ENCODE measurements at places on chromosomes 1 and 21.

GRCh38 chr1:214187933-214188332, 93.0 kb upstream of the SMYD2 start:
- no peak for DNase-seq

DNA sequence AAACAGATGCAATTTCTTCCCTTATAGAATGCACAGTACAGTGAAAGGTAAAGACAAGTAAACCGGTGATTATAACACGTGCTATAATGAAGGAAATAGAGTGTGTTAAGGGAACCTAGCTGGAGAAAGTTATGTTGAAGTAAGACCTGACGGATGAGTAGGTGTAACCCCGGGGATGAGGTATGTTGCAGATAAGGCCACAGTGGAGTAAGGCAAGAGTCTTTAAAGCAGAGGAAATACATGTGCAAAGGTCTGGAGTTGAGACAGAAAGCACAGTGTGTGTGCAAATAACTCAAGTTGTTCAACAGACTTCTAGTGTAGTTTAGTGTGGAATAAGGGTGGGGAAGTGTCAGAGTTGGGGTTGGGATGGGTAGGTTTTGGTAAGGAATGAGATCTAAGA, 2.9 kb downstream of the DBT start:
- no peak for DNase-seq

DNA sequence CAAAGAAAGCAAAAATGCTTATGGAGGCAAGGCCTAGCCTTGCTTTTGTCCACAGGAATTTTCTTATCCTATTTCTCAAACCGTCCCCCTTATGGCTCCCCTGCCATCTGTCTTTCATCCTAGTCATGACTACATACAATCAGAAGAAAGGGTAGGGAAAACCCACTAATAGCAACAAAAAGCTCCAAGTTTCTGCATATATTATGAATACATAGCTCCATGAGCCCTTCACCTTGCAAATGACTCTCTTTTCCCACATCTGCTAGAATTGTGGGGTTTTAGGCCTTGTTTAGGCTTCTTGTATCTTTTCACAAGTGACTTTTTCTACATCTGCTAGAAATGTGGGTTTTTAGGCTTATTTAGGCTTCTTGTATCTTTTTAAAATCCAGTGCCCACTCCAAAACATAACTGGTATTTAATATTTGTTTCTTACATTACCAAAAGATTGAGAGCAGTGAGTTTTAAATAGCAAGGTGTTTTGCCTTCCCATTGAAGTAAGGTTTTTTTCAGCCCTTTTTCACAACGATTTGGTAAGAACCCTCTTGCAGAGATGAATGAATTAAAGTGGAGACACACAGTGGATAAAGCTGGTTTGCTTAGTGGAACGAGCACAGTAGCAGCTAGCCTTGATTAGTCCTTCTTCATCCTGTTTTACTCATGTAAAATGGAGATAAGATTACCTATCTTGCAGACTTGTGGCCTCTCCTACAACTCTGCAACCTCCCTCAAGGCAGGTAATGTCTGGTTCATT, 4.4 kb downstream of the GADD45A start:
- DNase-seq, result no peak

DNA sequence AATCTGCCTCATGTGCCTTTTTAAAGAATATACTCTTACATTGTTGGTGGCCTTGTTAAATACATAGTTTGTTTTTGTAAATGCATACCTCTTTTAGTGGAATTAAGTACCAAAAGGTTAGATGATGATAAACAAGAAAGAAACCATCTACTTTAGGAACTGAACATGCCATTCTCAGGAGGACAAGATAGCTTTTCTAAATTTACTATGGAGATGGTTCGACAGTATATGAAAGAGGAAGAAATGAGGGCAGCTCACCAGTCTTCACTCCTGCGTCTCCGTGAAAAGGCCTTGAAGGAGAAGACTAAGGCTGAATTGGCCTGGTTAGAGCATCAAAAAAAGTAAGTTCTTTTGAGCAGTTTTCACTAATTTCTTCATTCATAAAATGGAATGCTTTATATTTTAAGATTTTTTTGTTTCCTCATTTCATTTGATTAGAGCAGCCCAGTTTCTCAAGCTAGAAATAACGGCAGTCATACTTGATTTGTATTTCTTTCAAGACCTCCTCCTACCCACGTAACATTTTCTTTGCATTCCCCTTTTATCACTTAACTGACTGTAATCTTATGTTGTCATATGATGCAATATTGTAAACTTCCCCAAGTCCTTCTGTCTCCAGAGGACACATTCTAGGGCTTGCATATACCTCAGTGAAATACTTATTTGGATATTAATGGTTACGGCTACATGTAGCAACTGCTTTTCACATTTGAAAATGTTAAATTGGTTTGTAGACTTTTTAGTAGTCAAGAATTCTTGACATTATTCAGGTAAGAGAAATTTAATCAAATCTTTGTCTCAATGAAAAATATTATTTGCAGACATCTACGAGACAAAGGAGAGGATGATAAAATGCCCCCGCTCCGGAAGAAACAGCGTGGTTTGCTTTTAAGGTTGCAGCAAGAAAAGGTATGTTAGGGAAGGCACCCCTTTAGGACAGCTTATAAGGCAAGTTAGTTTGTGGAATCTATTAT, 99.3 kb downstream of the CEP350 start:
- no peak for DNase-seq

- DNase-seq, result no peak
These were observed 4.6 kb upstream of the MAB21L3 start for GRCh38 chr1:116106646-116107045.

DNA sequence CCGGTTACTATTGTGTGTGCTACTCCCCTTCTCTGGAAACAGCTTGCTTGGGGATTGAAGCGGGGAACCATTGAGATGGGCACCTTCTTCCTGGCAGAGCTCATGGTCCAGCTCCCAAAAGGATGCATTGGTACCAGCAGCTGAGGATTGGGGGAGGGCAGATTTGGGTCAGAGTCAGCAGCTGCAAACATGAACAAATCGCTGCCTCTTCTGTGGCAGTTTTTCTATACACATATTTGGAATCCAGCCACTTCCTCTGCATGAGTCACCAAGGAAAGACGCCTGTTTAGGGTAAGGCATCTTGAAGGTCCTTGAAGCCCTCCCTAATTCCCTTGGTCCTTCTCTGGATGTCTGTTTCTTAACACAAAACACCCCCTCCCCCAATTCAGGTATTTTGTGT, 104.7 kb downstream of the DAB1 start:
- no peak for DNase-seq

GRCh38 chr1:227323171-227323966, 5.1 kb upstream of the CDC42BPA start:
- no peak for DNase-seq

GRCh38 chr1:35642471-35642955, 1.2 kb upstream of the PSMB2 start:
- no peak for DNase-seq

DNA sequence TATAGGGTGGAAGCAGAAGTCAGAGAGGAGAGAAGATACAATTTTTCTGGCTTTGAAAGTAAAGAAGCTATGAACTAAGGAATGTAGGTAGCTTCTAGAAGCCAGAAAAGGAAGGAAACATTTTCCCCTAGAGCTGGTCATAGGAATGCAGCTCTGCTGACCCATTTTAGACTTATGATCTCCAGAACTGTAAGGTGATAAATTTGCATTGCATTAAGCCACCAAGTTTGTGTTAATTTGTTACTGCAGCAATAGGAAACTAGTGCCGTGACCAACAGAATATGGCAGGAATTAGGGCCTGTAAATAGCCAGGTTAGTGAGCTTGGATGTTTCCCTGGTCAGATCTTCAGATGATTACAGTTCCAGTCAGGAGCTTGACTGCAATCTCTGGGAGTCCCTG, 244.3 kb upstream of the C1orf105 start:
- no peak for DNase-seq

- DNase-seq, result no peak
These were observed 1.6 kb downstream of the SOX13 start for GRCh38 chr1:204074274-204075138.

- no peak for DNase-seq
These were observed 380.0 kb upstream of the ADGRL2 start for GRCh38 chr1:81420760-81421159.

- DNase-seq, result no peak
These were observed 7.0 kb downstream of the OSCP1 start for GRCh38 chr1:36443297-36443696.

- DNase-seq, result peak; percentile 57
These were observed at the start of gene EVA1B for GRCh38 chr1:36323636-36324352. TSS of gene EVA1B (minus strand) at chr1:36323645. CDS start at chr1:36323037, 608 bp downstream.

GRCh38 chr1:67261680-67262079, 46.0 kb upstream of the IL12RB2 start:
- DNase-seq, result no peak

GRCh38 chr1:109756848-109757521, 6.7 kb downstream of the EPS8L3 start:
- DNase-seq, result no peak

DNA sequence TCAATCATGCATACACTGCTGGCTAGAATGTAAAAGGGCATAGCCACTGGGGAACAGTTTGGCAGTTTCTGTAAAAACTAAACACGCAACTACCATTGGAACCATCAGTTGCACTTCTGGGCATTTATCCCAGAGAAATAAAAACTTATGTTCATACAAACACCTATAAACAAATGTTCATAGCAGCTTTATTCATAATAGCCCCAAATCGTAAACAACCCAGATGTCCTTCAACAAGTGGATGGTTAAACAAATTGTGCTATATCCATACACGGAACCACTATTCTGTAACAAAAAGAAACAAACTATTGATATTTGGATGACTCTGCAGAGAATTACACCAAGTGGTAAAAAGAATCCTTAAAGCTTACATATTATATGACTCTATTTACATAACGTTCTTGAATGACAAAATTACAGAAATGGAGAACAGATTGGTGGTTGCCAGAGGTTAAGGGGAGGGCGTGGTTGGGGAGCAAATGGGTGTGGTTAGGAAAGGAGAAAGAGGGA, 22.8 kb downstream of the LACTBL1 start:
- DNase-seq, result no peak

- peak; percentile 84 for DNase-seq
These were observed 23.4 kb upstream of the RNF187 start for GRCh38 chr1:228463559-228464455.

DNA sequence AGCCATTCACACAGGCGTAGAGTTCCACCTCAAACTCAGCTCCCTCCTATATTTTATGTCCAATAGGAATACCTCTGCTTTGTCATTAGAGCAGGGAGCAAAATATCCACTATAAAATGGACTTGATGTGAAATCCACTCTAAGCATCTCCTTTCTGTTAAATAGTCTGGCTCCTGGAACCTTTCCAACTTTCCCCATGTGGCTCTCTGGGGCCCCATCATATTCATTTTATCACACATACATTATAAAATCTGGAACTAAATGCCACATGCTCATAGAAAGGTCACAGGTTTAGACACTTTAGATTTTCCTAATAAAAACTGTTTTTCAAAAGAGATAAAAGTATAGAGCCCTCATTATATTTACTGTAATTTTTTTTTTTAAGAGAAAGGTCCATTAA, 82.1 kb downstream of the PTPN14 start:
- no peak for DNase-seq

- DNase-seq, result no peak
These were observed 8.5 kb downstream of the CENPS start for GRCh38 chr1:10438677-10439163.

DNA sequence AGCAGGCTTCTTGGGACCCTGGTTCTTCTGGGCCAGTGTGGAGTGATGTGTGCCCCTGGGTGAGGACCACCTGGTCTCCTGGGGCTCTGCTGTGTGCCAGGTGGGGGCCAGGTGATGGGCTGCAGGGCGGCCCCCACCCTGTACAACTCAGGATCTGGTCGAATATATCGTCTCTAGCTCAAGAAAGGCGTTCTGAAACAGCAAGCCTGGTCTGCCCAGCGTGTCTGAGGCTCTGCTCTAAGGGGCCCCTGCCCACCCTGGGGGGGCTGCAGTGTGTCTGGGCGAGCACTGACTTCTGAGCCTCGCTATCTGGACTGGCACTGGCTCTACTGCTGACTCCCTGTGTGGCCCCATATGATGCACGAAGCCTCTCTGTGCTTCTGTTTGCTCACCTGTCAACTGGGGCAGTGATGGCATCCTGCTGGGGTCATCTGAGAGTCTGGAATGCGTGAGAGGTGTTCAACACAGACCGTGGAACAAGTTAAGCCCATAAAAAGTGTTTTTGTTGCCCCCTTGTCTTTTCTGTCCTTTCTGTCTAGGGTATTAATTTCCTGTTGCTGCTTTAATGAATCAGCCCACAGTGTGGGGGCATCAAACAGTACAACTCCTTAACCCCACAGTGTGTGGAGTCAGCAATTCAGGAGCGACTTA, 56.0 kb upstream of the TRAPPC10 start:
- no peak for DNase-seq

DNA sequence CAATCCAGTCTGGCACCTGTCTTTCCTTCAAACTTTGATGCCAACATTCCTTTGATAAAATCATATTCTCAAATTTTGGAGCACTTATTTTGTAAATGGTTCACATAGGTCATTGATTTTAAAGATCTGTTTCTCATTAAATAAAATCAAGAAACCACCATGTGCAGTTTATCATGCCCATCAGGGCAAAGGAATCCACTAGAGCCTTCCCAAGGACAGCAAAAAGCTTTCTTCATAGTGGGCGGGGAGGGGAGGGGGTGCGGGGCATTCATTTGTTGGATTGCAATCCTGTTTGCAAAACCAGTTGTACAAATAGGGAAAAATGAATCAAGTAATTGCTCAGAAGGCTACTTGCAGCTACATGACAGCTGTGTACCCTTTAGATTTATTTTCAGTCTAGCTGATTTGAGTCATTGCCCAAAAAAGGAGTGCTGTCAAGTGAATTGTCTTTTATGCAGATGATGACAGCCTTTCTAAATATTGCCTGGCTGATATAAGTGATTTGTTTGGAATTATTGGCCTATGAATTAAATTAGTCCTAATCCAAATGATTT, 23.0 kb downstream of the LRRC8B start:
- DNase-seq, result no peak

GRCh38 chr1:91032349-91032748, 10.5 kb upstream of the ZNF644 start:
- DNase-seq, result no peak

DNA sequence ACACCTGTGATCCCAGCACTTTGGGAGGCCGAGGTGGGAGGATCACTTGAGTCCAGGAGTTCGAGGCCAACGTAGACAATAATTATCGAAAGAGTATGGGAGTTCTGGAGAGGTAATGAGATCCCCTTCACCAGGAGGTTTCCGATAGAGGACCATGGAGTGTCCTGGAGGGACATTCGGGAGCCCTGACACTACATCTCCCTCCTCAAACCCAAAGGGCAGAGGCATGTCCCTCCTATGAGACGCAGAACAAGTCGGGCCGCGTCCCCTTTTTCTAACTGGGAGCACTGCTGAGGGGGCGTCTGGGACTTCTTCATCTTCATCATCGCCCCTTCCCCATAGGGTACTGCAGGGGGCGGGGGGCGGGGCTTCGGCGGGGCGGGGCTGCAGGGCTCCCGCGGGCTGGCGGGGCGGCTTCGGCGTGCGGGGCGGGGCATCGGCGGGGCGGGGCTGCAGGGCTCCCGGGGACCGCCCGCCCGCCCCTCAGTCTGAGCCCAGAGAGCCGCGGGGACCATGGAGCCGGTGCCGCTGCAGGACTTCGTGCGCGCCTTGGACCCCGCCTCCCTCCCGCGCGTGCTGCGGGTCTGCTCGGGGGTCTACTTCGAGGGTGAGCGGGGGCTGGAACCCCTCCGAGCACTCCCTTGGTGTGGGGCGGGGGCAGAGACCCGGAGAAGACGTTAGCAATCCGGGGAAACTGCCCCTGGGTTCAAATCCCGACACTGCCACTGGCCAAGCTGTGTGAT, at the start of gene THEMIS2:
TSS of gene THEMIS2 (plus strand) at position 486 of the 743 bp plus-strand sequence. CDS start at position 514, 28 bp downstream.
- peak; percentile 68 for DNase-seq

All from activated T-helper 2 cell treated with anti-CD3 and anti-CD28 coated beads, Interferon-gamma antibody, Interleukin-2, Interleukin-4, amounts not matched to agents 10 μg/mL and 5 μg/mL and 100 μg/mL, durations not matched to agents 14 hours and 24 hours and 36 hours (primary cell).